ENCODE measurements at places on chromosomes 16 and 17.

DNA sequence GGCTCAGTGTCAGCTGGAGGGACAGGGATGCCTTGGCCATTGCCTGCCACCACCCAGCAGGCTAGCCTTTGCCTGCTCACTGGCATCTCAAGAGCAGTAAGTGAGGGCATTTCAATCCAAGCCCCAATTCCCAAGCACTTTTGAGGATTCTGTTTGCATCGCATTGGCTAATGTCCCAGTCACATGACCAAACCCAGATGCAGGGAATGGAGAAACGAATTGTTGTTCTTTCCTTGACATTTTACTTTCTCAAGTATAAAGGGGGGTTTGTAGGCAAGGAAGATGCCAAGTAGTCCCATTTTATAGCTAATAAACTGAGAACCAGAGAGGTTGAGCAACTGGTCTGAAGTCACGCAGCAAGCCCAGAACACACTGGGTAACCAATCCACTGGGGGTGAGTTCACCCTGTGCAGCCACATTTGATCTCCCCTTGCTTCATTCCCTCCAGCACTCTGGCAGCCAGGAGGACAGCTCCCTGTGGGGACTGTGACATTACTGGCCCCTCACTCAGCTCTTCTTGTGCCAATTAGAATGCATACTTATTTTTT lies 193.8 kb upstream of the CACNG3 start:
- DNase-seq = no peak

DNA sequence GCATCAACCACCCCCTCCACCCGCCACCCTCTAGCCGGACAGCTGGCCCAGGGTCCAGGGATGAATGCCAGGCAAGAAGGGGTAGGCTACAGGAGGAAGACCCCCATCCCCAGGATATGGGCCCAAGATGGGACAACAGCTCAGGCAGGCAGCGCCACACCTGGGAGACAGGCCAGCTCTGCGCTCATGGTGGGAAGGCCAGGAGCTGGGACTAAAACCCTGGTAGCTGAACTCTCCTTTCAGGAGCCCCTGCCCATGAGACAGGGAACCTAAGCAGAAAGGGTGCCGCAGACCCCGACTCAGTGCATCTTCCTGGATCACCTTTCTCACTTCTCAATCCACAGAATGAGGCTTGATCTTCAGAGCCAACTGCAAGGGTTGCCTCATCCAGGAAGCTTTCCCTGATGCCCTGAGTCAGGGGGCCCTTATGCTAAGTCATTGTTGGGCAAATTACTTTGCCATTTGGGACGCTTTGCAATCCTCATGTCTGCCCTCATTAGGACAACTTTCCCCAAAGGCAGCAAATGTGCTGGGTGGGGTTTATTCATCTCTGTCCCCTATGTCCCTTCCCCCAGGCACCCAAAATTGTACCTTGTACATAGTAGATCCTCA lies 9.0 kb downstream of the ZDHHC1 start:
- no peak for DNase-seq

GRCh38 chr17:52105591-52105990 lies 52.9 kb downstream of the CA10 start:
- DNase-seq = no peak

- peak; percentile 95 for DNase-seq
These were observed 12.4 kb downstream of the SGCA start for GRCh38 chr17:50177983-50178834.
